ENCODE measurements at places on chromosomes 12 and 14.

DNA sequence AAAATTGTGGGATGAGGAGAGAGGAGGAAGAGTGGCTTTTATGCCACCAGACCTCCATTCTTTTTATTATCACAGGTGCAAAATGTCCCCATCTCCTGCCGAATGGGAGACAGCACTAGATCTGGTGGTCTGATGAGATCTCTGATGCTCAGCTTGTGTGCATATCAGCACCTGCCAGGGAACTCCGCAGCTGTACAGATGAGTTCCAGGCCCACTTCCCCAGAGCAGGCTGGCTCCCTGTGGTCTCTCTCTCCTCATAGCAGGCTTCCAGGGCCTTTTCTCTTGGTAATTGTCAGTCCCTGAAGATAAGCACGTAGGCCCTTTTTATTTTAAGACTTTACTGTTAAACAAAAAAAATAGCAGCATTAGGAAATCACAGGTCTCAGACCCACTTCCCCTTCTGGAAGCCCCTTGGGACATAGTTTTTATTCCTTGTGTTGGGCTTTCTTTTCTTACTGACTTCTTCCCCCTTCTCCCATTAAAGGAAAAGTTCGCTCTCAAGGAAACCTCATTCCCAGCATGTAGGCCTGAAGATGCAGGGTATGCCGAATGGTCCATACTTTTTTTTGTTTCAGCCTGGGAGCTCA lies 4.5 kb upstream of the TBC1D30 start:
- no peaks in the 10 kb centered on the region for H3K4me1 ChIP-seq
- no peak overlapping the region for H3K27ac ChIP-seq

DNA sequence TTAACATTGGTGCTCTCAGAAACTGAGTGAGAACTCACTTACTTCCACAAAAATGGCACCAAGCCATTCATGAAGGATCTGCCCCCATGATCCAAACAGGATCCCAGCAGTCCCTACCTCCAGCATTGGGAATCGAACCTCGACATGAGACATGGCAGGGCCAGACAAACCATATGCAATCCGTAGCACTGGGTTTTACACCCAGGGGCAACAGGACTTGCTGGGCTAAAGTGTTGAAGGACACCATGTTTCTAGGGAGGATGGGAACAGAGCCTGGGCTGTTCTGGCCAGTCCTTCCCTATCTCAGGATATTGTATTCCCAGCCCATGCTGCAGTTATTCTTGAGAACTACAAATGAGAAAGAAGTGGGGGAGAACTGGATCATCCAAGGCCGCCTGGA lies 36.6 kb downstream of the SERPINA3 start:
- no peaks in the 10 kb centered on the region for H3K4me1 ChIP-seq
- DNase-seq = no peak
- H3K36me3 ChIP-seq = no peaks in the 10 kb centered on the region
- no peak overlapping the region for H3K4me3 ChIP-seq
- H3K27ac ChIP-seq = no peak overlapping the region
- no peaks in the 10 kb centered on the region for H3K27me3 ChIP-seq

DNA sequence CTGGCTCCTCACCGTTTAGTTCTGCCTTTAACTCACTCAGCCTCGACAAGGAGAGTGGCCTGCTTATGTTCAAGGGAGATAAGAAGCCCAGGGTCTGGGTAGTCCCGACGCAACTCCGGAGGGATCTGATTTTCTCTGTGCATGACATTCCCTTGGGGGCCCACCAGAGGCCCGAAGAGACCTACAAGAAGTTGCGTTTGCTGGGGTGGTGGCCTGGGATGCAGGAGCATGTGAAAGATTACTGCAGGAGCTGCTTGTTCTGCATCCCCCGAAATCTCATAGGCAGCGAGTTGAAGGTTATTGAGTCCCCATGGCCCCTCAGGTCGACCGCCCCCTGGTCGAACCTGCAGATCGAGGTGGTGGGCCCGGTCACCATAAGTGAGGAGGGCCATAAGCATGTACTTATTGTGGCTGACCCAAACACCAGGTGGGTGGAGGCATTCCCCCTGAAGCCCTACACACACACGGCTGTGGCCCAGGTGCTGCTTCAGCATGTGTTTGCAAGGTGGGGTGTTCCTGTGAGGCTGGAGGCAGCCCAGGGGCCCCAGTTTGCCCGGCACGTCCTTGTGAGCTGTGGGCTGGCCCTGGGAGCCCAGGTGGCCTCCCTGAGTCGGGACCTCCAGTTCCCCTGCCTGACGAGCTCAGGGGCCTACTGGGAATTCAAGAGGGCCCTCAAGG lies 13.1 kb downstream of the CBLN3 start:
- DNase-seq = no peak
- H3K4me3 ChIP-seq = no peak overlapping the region
- H3K4me1 ChIP-seq = no peaks in the 10 kb centered on the region
- H3K36me3 ChIP-seq = no peaks in the 10 kb centered on the region
- no peak overlapping the region for H3K27ac ChIP-seq
- no peaks in the 10 kb centered on the region for H3K27me3 ChIP-seq

- no peak overlapping the region for H3K27ac ChIP-seq
- no peak overlapping the region for H3K4me3 ChIP-seq
- no peaks in the 10 kb centered on the region for H3K27me3 ChIP-seq
- no peaks in the 10 kb centered on the region for H3K36me3 ChIP-seq
- no peaks in the 10 kb centered on the region for H3K4me1 ChIP-seq
- no peak for DNase-seq
Measured at GRCh38 chr12:72037006-72037795, 98.6 kb downstream of the TPH2 start.

DNA sequence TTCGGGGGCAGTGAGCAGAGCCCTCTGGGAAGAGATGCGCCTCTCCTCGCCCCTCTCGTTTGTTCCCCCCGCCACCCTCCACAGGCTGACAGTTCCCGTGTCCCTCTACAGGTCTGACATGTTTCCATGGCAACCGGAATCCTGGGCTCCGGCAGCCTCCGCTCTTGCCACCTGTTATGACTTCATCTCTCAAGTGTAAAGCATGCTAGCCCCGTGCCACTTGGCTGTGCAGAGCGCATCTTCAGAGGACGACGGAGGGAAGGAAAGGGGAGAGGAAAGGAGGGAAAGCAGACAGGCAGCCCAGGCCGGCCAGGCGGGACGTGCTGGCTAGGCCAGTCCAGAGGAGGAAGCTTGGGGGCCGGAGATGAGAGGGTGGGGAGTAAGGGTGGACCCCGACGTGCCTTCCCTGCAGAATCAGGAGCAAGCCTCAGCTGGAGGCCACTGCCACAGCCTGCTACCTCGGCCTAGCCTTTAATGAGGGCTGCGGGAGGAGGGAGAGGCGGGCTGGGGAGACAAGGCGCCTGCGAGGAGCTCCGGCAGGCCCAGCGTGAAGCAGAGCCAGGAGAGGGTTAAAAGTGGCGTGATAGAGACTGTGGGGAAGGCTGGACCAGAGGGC lies 214.3 kb downstream of the DPF3 start:
- no peaks in the 10 kb centered on the region for H3K4me1 ChIP-seq
- DNase-seq = no peak
- no peaks in the 10 kb centered on the region for H3K36me3 ChIP-seq
- H3K27me3 ChIP-seq = no peaks in the 10 kb centered on the region
- no peak overlapping the region for H3K27ac ChIP-seq
- no peak overlapping the region for H3K4me3 ChIP-seq
